ENCODE measurements at places on chromosomes 6 and 20. TPM values are rescaled to one million over a fixed set of nuclear protein-coding genes. Genes with fewer than 3 reads are reported as not detected.

DNA sequence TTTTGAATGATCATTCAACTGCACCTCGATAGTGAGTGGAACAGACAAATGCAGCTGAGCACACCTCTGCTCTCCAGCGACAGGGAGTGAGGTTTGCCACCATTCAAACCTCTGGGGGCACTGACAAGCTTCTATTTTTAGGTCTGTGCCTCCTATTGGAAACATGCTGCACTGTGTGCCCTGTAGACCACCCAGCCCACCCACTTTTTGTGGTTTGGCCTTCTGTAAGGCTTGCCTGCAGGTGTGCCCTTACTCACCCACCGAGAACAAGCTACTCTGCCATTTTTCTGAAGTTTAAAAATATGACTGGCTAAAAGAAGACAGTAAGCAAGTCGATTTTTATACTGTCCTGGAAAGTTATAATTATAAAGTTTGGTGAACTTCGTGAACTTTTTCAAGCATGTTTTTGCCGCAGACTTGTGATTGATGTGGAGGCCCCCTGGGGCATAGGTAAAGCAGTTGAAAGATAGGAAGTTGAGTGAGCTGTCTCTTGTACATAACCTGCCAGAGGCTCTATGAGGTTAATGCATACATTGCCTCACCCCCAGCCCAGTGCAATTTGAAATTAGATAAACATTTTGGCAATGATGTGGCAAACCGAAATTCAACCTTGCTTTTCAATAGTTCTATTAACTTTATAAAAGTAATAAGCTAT lies 53.8 kb downstream of the ADGRG6 start:
- DNase-seq = no peak

The HTR1E gene
- total RNA-seq = not detected

DNA sequence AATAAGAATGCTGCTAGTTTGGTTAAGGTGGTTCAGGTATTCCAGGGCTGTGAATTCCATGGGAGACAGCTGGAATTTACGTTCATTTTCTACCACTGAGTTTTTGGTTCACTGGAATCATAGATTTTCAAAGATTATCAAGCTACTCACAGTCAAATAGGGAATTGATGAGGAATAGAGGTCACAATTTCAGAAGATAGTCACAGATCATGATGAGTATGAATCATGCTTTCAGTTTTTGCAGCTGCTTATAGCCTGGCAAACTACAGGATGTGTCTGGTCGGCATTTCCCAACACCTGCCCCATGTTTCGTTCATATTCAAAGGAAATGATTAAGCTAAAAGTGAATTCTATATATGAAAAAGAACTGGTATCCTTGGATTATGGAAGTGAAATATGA lies 58.7 kb downstream of the BCKDHB start:
- DNase-seq = no peak

The DLK2 gene
- not detected for total RNA-seq

All from mucosa of descending colon (tissue), 3 donors.